Femur (tissue), 1 donor: ENCODE measurements at places on chromosomes 5 and 9.

DNA sequence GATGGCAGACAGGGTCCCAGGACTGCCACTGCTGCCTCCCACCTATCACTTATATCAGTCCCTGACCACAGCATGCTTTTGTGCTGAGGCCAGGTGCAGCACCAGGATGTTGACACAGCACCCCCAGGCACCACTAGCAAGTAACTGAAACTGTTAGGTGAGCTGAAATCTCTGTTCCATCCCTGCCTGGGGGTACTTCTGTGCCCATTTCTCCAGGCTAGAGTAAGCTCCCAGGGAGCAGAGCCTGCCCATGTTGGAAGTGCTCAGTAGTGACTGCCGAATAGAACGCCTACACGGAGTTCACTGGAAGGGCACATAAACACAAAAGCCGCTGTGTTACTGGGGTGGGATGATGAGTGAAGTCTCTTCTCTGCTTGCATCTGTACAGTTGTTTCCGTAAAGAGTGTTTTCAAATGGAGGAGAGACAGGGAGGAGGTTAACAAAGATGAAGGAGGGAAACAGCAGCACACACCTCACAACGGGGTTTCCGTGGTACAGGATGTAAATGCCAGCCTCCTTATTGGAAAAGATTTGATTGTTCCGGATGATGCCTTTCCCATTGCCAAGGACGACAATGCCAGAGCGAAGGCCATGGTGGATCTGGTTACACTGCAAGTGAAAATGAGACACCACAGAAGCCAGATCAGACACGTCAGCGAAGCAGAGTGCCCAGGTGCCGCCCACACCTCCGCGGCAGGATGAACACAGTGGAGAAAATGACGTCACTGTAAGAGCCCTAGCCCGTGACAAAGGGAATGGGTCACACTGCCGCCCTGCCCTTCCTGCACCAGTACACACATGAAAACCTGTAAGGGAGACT is 43.1 kb downstream of the POLR1E start:
- no peak for DNase-seq

DNA sequence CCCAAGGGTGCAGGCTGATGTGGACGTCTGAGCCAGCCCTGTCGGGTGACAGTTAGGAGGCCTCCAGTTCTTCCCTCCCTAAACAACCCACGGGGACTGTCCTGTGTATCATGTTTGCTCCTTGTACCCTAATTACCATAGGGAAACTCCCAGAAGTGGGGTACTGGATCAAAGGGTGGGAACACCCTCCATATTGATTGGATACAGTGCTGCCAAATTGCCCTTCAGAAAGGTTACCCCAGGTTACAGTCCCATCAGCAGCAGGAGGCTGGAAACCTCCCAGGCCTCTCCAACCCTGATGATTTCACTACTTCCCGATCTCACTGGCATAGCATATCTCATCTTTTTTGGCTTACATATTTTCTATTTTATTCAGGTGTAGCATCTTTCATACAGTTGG is 22.0 kb downstream of the UBE2QL1 start:
- no peak for DNase-seq

DNA sequence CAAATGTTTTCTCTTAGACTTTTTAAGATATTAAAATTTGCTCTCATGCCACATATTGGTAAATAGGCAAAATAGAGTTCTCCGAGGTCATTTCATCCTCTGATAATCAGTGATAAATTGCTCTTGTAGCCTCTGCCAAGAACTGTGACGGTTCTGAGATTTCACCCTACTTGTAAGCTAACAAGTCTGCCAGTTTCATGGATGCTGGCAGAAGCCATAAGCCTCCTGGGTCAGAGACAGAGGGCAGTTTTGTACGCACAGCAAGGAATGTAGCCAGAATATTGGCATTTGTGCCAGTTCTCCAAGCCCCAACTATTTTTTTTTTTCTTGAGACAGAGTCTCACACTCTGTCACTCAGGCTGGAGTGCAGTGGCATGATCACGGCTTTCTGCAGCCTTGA is 945.0 kb upstream of the WWC1 start:
- no peak for DNase-seq

DNA sequence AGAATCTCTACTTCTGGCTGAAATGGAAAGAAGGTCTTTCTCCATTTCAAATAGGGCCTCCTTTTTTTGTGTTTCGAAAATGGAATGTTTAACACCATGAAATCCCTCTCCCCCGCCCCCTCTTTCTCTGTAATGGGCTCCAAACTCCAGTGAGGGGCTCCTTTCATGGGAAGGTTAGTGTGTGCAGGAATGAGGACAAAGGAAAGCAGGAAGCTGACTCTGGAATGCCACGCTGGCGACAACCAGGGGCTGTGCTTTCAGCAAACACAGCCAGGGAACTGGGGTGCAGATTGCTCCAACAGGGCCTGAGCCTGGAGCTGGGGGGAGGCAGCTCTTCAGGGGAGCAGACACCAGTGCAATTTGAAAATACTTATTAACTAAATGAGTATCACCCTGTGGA is 82.8 kb downstream of the CRB2 start:
- DNase-seq: no peak

DNA sequence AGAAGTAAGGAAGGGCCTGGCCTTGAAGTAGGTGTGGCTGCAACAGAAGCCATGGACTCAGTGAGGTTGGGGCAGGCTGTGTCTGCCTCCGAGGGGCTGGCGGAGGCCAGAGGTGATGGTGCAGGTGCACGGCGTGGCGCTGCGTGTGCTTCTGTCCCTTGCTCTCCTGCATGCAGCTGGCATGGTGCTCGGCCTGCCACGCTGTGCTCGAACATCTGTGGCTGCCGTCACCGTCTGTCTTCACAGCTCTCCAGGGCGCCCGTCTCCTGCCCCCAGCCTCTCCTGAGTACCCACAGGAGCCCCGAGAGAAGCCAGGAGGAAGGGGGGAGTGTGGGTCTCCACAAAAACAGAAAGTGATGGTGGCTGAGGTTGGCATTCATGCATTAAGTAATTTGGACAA is 193.7 kb downstream of the CACNA1B start:
- DNase-seq: no peak

DNA sequence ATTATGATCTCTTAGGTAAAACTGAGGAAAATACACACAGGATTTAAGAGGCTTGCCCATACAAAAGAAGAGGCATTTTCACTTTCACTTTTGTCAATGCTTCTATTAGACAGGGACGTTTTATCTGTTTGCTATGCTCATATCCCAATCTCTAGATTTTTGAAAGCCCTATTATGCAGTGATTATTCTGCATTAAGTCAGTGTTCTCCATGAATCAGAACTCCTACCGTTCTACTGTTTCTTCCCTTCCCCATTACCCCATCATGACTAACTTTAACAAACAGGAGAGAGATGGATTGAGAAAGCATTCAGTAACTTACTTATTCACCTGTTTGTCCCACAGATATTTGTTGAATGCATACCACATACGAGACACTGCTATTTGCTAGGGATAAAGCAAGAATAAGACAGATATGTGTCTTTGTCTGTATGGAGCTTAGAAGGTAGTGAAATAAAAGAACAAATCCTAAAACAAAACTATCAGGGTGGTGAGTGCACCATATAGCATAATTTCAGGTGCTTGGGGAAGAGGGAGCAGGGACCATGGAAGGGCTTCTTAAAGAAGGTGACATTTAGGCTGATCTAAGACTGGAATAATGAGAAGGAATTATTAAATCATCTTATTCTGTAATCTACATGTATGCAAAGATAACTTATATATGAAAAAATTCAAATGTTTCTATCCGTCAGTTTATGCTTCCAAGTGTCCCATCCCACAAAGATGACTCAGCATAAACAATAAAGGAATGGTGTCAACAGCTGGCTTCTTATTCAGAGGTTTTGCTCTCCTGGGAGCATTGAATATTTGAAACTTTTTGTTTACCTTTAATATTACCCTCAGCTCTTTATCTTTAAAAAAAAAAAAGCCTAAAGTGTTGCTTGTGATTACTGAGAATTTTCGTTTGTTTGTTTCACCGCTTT is 328.1 kb downstream of the HINT1 start:
- DNase-seq: no peak

DNA sequence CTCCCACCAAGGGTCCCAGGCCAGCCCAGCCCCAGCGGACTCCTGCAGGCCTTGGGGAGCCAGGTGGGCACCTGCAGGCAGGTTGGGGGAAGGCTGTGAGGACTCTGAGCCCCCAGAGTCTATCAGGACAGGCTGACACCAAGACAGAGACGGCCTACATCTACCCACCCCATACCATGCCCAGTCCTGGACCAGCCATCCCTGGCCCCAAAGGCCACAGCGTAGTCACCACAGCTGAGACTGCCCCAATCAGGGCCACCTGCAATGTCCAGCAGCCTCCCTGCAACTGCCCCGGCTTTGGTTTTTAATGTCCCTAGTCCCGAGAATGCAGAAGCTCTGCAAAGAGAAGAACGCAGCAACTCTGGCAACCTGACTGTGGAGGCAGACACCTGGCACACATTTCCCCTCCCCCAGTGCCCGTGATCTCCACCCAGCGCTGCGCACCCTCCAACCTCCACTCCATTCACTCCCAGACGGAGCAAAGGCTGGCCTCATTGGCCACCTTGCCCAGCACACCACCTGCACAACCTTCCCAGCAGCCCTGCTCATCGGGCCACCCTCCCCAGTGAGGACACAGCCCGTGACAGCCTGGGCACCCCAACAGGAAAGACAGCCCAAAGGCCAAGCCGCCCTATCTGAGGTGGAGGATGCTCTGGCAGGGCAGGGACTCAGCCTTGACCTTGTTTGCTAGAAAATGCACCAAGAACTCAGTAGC is 14.9 kb downstream of the ADAMTS2 start:
- no peak for DNase-seq

- DNase-seq: no peak
Observed at GRCh38 chr9:69806627-69807026, 14.0 kb upstream of the CFAP95 start.

- DNase-seq: no peak
Observed at GRCh38 chr5:61719124-61719523, 387.1 kb downstream of the ZSWIM6 start.

DNA sequence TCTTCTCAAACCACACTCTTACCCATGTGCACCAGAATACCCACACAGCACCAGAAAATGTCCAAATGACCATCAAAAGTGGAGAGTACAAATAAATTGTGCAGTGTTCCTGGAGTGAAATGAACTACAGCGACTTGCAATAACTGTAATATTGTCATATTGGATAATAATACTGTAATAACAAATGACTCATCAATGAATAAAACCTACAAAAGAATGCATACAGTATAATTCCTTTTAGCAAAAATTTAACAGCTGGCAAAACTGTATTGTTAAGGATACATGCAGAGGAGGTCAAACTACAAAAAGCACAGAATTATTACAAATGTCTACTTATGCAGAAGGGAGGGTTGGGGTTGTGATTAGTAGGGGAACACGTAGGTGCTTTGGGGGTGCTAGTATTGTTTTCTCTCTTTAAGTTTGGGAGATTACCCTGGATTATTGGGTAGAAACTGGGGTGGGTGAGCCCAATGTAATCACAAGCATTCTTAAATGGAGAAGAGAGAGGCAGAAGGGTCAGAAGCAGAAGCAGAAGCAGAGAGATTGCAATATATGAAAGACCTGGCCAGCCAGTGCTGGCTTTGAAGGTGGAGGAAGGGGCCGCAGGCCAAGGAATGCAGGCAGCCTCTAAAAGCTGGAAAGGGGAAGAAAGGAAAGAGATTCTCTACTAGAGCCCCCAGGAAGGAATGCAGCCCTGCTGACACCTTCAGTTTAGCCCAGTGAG is 21.8 kb downstream of the IRF1 start:
- DNase-seq: peak; percentile 16

GRCh38 chr5:159752622-159753275 is 163.5 kb upstream of the ADRA1B start:
- DNase-seq: no peak
